ENCODE measurements at places on chromosomes 4 and X.

DNA sequence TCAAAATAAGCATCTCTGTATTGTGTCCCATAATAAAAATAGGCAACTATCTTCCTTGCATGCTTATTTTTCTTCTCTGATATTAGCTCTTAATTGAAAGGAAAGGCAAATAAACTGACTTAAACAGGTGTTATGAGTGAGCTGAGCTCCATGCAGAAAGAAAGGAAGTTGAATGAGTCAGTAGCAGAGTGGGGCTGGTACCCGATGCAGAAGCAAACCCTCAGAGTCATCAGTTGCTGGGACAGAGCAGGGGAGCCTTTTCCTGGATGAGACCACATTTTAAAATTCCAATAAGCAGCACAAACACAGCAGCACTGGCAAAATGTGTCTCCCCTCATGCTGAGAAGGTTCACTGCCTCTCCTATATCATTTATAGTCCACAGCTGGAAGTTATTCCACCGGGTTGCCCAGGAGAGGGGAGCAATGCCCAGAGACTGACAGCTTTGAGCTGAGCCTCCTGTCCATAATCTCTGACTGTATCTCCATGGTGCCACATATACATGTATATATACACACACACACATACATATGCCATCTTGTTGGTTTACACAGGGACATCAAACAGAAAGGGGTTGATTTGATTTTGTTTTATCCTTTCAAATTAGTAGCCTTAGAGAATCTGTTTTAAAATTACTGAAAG is 274.3 kb upstream of the PPARGC1A start:
- peak; percentile 8 for DNase-seq

- DNase-seq, result peak; percentile 40
These were observed 49.5 kb downstream of the DCLK2 start for GRCh38 chr4:150127757-150128156.

- no peak for DNase-seq
These were observed 30.5 kb downstream of the PLAC8 start for GRCh38 chr4:83083925-83084475.

- peak; percentile 83 for DNase-seq
These were observed at the start of gene DCLK2 for GRCh38 chr4:150078041-150078578. Gene DCLK2 (plus strand): TSS chr4:150078445. CDS start chr4:150079028, 583 bp downstream.

- no peak for DNase-seq
These were observed 28.3 kb downstream of the MAEA start for GRCh38 chr4:1318046-1318375.

GRCh38 chr4:92014067-92014466 is 289.7 kb upstream of the GRID2 start:
- no peak for DNase-seq

All from choroid plexus epithelial cell (primary cell).